ENCODE measurements at places on chromosomes 4 and X.

DNA sequence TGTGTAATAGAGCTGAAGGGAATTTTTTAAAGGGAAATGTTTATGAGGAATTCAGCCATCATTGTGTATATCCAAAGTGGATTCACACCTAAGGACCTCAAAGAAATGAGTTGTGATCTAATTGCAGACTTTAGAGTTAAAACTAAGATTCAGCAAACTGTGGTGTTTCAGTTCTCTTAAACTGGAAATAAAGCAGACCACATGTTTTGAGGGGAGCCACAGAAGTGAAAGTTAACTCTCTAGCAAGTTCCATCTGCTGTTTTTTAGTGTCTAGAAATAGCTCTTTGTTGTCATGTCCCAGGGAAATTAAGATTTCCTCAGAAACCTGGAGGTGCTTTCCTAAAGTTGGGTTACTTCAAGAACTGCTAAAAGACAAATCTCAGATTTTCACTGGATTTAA lies 97.3 kb upstream of the DDX3X start:
- DNase-seq, result no peak

DNA sequence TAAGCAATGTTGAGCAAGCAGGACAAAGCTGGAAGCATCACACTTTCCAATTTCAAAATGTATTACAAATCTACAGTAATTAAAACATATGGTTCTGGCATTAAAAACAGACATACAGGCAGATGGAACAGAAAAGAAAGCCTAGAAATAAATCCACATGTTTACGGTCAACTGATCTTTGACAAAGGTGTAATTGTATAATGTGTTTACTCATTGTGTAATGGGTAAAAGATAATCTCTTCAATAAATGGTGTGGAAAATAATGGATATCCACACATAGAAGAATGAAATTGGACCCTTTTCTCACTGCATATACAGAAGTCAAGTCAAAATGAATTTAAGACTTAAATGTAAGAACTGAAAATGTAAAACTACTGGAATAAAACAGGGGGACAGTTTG lies 394.2 kb downstream of the ANKRD50 start:
- no peak for DNase-seq

DNA sequence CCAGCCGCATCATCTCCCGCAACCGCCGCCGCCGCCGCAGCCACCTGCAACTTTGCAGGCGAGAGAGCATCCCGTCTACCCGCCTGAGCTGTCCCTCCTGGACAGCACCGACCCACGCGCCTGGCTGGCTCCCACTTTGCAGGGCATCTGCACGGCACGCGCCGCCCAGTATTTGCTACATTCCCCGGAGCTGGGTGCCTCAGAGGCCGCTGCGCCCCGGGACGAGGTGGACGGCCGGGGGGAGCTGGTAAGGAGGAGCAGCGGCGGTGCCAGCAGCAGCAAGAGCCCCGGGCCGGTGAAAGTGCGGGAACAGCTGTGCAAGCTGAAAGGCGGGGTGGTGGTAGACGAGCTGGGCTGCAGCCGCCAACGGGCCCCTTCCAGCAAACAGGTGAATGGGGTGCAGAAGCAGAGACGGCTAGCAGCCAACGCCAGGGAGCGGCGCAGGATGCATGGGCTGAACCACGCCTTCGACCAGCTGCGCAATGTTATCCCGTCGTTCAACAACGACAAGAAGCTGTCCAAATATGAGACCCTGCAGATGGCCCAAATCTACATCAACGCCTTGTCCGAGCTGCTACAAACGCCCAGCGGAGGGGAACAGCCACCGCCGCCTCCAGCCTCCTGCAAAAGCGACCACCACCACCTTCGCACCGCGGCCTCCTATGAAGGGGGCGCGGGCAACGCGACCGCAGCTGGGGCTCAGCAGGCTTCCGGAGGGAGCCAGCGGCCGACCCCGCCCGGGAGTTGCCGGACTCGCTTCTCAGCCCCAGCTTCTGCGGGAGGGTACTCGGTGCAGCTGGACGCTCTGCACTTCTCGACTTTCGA lies 654 bp downstream of the ATOH1 start:
- DNase-seq, result no peak

DNA sequence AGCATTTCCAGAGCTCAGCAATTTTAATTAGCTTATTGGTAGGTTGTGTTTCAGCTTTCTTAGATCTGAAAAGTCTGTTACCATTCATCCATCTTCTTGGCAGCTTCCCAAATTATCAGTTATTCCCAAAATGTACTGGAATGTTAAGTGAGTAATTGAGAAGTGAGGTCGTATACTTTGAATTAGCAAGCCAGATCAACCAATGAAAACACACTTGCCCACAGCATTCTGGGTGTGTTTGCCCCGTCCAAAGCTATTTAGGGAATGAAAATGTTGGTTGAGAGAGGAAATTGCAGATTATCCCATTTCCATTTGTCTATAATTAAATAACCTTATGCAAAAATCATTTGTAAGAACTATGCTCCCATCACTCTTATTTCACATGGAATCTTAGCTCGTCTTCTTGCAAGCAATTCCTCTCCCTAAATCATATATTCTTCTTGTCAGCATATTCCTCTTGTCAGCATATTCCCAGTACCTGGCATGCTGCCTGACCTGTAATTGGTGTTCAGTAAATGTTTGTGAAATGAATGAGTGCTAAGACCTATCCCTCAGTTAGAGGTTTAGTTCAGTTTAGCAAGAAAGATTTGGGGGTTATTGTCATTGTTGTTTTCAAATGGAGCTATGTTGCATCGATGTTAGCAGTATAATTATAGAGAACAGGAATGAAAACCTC lies 23.3 kb upstream of the ANTXR2 start:
- DNase-seq, result no peak

DNA sequence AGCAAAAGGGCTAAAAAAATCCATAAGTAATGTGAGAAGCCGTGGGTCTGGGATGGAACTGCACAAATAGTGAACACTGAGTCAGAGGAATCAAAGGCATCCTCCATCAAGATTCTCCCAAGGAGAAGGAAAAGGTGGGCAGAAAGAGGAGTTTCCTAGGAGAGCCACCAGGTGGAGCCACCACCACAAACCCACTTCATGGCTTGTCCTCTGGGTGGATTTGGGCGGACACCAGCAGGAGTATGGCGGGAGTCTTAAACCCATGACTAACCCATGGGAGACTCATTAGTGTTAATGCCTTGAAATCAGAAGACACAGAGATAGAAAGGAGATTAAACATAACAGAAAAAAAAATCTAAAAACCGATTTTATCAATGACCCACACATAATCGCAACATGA lies 147.7 kb downstream of the SH3KBP1 start:
- DNase-seq, result peak; percentile 5

DNA sequence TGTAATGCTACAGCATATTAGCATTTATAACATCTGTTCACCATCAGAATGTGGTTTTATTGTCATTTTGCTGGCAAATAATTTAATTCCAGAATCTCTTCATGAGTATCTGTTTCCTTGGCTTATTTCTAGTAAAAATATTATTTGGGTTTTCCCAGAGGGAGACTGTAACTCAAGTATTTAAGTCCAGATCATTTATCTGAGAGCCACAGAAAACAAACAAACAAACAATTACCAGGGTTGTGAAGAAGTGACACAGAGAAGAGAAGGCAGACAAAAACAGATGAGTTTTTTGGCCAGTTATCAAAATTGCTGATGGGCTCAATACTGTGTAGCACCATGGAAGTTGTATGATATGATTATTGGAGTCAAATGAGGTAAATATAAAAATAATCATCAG lies 515.1 kb downstream of the TECRL start:
- no peak for DNase-seq

DNA sequence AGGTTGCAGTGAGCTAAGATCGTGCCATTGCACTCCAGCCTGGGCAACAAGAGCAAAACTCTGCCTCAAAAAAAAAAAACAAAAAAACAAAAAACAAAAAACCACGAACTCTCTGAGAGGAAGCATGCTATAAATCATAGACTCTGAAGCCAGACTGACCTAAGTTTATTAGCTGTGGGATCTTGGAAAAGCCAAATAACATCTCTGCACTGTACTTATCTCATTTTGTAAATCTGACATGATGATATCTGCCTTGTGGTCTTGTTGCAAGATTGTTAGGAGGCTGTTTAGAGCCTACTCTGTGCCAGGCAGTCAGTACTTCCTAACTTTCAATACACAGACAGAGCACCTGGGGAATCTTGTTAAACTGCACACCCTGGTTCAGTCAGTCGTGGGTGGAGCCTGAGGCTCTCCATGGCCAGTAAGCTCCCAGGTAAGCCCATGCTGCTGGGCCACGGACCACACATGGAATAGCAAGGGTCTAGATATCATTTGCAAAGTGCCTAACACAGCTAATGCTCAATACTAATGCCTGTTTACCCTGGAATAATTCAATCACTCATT lies 107.6 kb upstream of the SMIM10 start:
- no peak for DNase-seq
